Posterior vena cava (tissue), 2 donors: ENCODE measurements at places on chromosomes 2 and 18. TPM values are rescaled to one million over a fixed set of nuclear protein-coding genes. Genes with fewer than 3 reads are reported as not detected.

- no peak for DNase-seq
Measured at GRCh38 chr2:174924061-174924693, 81.0 kb downstream of the CHN1 start.

DNA sequence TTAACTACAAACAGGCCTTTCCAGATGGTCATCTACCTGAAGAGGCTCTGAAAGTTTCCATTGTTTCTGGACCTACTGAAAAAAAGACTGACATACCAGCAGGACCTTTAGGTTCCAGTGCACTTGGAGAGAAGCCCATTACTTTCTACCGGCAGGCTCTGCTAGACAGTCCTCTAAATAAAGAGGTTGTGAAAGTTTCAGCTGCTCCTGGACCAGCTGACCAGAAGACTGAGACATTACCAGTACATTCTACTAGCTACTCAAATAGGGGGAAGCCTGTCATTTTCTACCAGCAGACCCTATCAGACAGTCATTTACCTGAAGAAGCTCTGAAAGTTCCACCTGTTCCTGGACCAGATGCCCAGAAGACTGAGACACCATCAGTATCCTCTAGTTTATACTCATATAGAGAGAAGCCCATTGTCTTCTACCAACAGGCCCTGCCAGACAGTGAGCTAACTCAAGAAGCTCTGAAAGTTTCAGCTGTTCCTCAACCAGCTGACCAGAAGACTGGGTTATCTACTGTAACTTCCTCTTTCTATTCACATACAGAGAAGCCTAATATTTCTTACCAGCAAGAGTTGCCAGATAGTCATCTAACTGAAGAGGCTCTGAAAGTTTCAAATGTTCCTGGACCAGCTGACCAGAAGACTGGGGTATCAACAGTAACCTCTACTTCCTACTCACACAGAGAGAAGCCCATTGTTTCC, 65.8 kb downstream of the ALMS1 start:
- DNase-seq, result no peak

GRCh38 chr2:220531216-220531615, 903.8 kb downstream of the SLC4A3 start:
- DNase-seq, result no peak

DNA sequence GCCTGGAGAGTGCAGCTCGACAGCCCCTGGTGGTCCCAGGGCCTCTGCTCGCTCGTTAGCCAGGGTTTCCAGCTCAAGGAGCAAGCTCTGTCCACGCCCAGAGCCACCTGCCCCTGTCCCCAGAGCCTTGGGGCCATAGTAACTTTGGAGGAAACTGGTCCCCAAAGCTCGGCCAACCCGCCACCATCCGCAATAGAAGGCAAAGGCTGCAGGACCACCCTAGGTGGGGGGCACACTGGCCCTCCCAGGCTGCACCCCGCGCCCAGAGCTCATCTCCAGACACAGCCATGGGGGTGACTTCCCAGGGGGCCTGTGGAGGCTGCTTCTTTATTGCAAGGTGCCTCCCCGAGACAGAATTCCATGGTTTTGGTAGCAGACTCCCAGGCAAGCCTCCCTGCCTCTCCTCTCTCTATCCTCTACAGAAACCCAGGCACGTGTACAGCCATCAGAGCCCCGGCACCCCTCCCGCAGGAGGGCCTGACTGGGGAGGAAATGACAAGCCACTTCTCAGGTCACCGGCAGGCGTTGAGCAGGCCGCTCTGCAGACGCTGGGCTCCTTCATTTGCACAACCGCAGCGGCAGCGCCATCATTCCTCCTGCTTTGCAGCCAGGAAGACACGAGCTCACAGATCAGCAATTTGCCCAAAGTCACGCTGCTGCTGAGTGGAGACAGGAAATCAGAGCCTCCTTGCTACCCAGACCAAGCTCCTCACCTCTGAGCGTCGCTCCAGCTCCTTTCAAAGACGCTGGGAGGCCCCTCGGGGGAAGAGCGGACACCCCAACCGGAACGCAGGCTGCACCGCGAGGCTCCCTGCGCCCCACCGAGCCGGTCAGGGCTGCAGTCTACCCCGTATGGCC, 80.2 kb downstream of the NDUFA10 start:
- peak; percentile 90 for DNase-seq

The GPR35 gene
- total RNA-seq, result 1.8 TPM

The ANKRD30BL gene
- total RNA-seq, result 0.14 TPM

DNA sequence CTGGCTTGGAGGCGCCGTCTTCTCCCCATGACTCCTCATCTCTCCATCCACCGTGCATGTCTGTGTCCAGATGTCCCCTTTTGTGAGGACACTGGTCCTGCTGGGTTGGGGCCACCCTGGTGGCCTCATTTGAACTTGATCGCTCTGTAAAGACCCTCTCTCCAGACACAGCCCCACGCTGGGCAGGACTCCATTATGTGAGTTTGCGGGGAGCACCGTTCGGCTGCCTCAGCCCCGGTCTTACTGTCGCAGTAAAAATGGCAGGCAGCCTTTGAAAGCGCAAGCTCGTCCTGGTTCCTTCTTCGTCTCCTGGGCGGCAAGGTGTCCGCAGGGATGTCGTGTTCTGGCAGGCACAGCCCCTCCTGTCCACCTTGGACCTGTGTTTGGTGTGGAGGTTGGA, 17.7 kb downstream of the NFATC1 start:
- DNase-seq, result peak; percentile 52

DNA sequence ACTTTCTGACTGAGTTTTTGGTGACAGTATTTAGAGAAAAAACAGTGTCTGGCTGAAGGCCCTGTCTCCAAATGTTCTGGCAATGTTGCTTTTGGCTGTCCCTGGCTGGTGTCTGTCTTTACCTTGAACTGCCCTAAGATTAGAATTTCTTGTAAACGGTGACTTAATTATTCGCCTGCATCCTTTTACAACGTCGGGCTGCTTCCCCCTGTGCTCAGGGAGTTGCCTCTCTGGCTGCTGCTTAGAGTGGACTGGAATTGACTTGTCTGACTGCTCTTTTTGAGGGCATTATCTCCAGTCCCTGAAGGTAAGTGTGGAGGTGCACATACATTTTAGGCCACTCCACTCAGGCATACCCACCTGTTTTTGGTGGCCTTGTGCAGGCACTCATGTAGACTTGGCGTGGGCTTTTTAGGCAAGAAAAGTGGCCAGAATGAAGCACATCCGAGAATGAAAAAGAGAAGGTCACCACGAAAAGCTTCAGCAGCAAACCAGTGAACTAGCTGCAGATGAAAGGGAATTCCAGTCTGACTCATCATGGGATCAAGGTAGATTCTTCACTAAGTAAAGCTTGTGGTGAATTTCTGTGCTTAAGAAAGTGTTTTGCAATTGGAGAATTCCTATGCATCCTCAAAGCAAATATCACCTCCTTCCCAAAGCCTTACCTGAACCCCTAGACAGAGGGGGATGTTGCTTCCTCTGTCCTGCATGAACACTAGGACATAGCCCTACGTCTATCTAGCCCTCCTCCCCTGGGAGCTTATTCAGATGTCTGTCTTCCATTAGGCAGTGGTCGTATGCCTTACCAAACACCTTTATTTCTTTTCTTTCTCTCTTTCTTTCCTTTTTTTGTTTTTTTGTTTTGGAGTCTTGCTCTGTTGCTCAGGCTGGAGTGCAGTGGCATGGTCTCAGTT, 230.3 kb upstream of the TRIB2 start:
- no peak for DNase-seq

The SLC19A3 gene
- total RNA-seq, result 2.3 TPM

The TYW5 gene
- 6.0 TPM for total RNA-seq

The GATA6 gene
- total RNA-seq, result 38.4 TPM

DNA sequence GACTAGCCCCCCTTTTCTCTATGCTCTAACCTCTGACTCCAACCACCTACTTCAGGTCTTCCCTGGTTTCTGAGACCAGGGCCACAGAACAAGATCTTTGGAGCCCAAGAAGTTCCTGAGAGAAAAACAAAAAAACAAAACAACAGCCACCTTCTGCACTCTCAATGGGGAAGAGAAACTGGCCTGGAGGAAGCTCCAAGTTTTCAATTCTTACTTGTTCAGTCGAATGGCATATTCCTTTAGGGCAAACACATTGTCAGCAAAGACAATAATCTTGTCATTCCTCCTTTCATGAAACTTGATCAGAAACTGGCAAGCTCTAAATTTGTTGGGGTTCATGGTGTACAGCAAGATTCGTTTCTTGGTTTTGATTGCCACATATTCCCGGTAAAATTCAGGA, 15.0 kb downstream of the ERCC3 start:
- DNase-seq, result no peak

GRCh38 chr2:123816203-123816602, 208.9 kb upstream of the CNTNAP5 start:
- no peak for DNase-seq

The DIPK1C gene
- not detected for total RNA-seq

GRCh38 chr2:205462681-205463345, 219.5 kb upstream of the NRP2 start:
- no peak for DNase-seq

- DNase-seq, result no peak
Measured at GRCh38 chr18:35983818-35984217, 11.3 kb downstream of the RMP24 start.

The XDH gene
- not detected for total RNA-seq

The SPC25 gene
- 0.42 TPM for total RNA-seq

- DNase-seq, result peak; percentile 95
Measured at GRCh38 chr2:84904717-84905174, 710 bp upstream of the TMSB10 start.

DNA sequence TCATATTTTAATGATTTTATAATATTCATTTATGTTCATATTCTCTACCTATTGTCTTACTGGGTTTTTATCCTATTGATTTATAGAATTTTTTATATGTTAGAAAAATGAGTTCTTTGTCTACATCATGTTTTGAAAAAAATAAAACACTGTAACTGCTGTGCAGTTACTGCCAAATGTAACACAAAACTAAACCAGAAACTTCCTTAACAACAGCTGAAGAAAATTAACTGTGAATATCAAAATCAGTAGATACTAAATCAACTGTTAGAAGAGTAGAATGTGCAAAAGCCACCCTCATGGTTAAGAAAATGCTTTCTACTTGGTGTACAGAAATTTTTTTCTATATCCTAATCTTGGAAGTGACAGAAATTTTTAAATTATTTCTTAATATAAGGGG, 69.5 kb downstream of the PTRHD1 start:
- no peak for DNase-seq

DNA sequence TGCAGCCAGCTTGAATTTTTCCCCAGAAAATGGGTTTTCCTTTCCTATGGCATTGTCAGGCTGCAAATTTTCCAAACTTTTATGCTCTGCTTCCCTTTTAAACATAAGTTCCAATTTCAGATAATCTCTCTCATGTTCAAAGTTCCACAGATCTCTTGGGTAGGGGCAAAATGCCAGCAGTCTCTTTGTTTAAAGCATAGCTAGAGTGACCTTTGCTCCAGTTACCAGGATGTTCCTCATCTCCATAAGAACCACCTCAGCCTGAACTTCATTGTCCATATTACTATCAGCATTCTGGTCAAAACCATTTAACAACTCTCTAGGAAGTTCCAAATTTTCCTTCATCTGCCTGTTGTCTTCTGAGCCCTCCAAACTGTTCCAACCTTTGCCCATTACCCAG, 68.3 kb downstream of the SGPP2 start:
- DNase-seq, result no peak

DNA sequence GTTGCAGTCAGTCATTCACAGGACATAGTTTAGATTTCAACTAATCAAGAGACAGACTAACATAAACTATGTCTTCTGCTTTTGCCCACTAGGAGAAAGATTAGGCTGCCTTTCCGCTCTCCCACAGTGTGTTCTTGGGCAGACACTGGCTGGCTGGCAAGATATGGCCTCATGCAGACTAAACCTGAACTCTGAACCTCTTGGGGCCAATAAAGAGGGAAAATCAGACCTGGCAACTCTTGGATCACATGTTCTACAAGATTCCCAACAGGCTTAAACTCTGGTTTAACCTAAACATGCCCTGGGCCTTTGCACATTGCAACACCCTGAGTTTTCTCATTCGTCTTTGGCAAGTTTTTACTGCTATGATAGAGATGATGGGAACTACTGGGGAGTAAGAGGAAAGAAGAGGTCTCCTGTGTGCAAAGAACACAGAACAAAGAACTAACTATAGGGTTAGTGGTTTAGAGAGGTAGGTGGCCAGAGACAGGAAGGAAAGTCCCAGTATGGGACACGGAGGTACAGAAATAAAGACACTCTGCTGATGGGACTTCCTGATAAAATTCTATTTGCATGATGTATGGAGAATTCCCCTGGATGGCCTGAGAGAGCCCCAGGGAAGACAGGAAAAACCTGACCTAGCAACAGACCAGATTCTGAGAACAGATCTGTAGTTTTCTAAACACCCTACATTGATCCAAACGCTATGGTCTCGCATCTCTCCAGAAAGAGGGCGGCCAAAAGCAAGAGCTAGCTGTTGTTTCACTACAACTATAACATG, 2.0 kb upstream of the ATRAID start:
- peak; percentile 57 for DNase-seq

- DNase-seq, result no peak
Measured at GRCh38 chr18:3554811-3555427, 104.9 kb downstream of the TGIF1 start.

GRCh38 chr2:106104332-106105062, 89.6 kb downstream of the UXS1 start:
- DNase-seq, result no peak

DNA sequence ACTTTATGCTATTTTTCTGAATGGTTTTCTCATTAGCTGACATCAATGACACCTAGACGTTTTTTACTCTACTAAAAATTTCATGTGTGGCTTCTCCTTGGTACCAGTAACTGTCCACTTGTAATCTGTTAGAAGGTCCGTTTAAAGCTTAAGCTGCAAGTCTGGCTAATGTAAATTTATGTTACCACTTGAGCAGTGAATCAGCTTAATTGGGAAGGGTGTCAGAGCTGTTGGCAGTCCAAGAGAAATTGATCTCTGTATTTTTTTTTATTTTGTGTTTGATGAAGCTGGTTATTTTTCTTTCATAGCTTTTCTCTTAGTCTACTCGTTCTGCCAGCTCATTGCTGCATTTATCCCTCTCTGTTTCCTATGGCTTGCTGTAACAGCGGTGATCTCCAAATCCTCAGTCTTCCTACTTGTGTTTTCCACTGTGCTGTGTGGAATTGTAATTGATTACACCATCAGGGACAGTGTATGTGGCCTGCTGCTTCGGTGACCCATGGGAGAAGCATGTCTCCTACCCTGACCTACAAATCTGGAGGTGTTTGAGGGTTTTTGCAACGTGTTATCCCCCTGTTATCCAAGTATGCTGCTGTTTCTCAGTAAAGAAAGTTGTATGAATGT, 724.2 kb upstream of the REG3G start:
- no peak for DNase-seq

The RPL37A gene
- total RNA-seq, result 1,914 TPM
